ENCODE measurements at places on chromosomes 4 and X.

- DNase-seq: no peak
These were observed 41.4 kb upstream of the SPIN2A start for GRCh38 chrX:57178605-57179004.

DNA sequence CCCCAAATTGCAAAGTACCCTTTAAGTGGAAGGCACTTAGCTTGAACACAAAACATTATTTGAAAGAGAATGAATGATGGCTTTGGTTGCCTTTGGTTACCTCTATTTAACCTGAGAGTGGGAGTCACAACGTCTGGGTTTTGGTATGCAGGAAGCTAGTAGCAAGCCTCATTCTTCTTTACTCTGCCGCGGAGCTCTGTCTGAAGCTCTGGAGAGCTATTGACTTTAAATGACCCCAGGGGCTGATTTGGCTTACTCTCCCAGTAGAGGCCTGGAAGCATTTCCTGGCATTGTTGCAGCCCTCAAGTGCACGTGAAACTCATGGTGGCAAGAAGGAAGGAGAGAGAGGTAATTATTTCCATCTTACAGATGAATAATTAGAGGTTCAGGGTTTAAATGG, 81.8 kb upstream of the MAGEA4 start:
- no peak for DNase-seq

- no peak for DNase-seq
These were observed 2.4 kb downstream of the TMEM131L start for GRCh38 chr4:153468587-153468986.

DNA sequence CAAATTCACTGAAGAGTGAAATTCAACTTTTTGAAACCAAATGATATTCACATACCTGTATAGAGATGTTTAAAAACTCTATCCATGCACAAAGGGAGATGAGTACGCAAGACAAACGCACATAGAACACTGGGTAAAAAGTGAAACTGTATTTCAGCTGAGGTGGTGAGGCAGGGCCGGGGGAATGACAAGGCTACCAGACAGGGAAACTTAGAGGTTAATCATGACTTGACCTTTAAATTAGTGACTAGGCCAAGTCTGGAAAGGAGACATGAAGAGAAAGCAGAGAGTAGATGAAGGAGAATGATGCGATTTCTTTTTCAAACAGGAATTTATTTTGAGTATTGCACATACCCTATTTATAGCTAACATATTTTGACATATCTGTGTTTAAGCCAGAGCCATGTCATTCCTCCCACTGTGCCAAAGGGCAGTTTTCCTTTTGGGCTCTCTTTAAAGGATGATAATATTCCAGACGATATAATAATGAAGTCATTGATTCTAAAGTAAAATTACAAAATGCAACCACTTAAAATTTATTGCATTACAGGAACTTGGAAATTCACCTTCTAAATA, 49.4 kb downstream of the ARHGEF6 start:
- no peak for DNase-seq

- DNase-seq: no peak
These were observed 414.8 kb downstream of the OPHN1 start for GRCh38 chrX:68018248-68019203.
